Astrocyte (in vitro differentiated cells and primary cell): ENCODE measurements at places on chromosomes 5 and 9. TPM values are rescaled to one million over a fixed set of nuclear protein-coding genes. Genes with fewer than 3 reads are reported as not detected.

The ENG gene
- total RNA-seq = 1.2 and 1.5 TPM in 2 replicates

The SHROOM1 gene
- 5.0 TPM in 2 replicates for total RNA-seq

The HARS1 gene
- 84.6 and 95.2 TPM in 2 replicates for total RNA-seq

- DNase-seq = no peak
Observed at GRCh38 chr5:38431242-38431853, 125.1 kb downstream of the LIFR start.

DNA sequence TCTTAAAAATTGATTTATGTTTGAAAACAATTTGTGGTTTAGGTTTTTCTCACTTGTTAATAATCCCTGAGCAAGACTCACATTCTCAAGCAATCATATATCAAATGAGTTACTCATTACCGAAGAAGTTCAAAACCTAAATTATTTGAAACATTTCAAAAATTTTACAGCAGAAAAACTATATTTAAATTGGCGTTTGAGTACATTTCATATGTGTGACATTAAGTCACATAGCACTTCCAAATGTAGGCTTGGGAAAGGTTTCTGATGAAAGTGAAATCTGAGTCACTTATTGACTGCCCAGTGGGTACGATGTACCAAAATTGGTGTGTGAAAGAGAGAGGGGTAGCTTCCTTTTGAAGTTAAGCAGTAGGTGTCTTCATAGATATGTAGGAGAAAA is 411.4 kb upstream of the SGCD start:
- DNase-seq = peak; percentile 12

The IL7R gene
- total RNA-seq = 5.6 and 10.8 TPM in 2 replicates

GRCh38 chr5:74409166-74409706 is 231.3 kb downstream of the ENC1 start:
- no peak for DNase-seq

The F12 gene
- total RNA-seq = 2.8 and 3.0 TPM in 2 replicates
